NCI-H187 (cell line): ENCODE measurements at places on chromosomes 11 and 22.
A peak's percentile ranks its signal among the peaks of the same experiment; 100 is the strongest.

DNA sequence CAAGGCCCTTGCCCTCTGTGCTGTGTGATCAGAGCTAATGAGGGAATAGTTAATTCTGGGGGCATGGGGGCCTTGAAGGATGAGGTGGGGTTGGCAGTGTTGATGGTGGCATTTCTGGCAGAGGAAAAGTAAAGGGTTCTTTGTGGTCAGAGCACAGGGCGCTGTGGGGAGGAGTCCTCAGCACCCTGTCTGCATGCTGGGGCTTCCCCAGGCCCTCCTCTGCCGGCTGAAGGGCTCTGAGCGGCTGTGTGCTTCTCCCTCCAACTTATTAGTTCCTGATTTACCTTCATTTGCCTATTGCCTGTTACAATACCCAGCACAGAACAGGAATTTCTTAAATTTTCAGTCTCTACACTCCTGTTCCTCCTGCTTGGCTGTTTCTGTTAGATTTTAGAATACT, 122.8 kb downstream of the HIPK3 start:
- no peak for DNase-seq

DNA sequence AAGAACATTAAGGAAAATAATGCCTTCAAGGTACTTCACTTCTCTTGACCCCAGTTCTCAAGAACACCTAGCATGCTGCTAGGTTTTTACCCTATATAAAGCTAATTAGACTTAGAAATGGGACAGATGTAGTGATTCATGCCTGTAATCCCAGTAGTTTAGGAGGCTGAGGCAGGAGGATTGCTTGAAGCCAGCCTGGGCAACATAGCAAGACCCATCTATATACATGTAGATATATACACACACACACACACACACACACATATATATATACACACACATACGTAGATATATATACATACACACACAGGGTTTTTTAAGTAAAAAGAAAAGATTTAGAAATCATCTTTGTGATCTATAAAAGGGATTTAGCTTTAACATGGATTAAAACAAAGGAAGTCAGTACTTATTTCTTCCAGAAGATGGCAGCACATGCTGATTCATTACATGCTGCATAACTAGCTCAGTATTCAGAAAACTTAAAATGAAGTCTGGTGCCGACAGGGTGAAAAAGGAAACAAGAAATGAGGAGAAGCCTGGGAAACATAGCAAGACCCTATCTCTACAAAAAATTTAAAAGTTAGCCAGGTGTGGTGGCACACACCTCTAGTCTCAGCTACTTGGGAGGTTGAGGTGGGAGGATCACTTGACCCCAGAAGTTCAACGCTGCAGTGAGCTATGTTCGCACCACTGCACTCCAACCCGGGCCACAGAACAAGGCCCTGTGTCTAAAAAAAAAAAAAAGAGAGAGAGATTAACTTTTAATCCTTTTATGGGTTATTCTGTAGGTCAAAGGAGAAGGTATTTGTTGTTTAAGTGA, 28.5 kb upstream of the RBX1 start:
- no peak for DNase-seq

GRCh38 chr11:126484266-126484665, 128.8 kb downstream of the ST3GAL4 start:
- DNase-seq = no peak

- no peak for DNase-seq
Measured at GRCh38 chr11:79441461-79441875, 638 bp upstream of the TENM4 start.

DNA sequence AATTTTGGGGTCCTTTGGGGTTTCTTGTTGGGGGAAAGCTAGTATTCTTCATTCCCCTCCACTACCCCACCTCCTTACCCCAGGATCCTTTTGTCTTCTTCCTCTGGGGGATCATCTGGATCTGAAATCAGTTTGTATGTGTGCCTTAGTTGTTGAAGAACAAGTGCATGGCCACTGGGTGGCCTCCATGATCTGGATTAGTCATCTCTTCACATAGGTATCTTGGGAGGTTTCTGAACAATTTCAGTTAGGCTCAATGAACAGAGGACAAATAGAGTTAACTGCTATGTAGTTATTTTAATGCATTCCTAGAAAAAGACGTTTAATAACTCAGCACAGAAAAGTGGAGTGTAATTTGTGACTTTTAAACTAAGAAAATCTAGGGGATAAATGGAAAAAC, 7.1 kb upstream of the VWA5A start:
- DNase-seq = no peak

- no peak for DNase-seq
Measured at GRCh38 chr11:30578406-30578805, 7.7 kb downstream of the MPPED2 start.

DNA sequence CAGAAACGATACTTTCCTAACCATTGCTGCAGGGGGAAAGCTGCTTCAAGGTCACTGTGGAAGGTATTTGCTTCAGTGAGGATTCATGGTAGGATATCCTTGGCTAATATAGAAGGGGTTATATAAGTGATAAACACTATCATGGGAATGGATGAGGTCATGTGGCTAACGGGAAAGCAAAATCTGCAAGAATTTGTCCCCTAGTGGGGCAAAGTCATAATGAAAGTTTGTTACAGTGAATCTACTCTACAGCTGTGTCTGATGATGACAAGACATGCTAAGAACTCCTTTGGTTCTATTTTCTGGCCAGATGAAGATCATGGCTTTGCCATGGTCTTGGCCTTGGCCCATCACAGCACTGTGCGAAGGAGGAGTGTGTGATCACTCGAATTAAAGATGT, 13.8 kb downstream of the MMP20 start:
- DNase-seq = no peak

- DNase-seq = peak; percentile 4
Measured at GRCh38 chr11:66328302-66329144, 7.7 kb downstream of the RIN1 start.
